ENCODE measurements at places on chromosomes 11 and 22. TPM values are rescaled to one million over a fixed set of nuclear protein-coding genes. Genes with fewer than 3 reads are reported as not detected.

PLEKHB1 gene
- total RNA-seq, result 0.13 TPM

CCDC87 gene
- total RNA-seq, result not detected

PKP3 gene
- total RNA-seq, result 13.1 TPM

RNF26 gene
- total RNA-seq, result 7.6 TPM

DNA sequence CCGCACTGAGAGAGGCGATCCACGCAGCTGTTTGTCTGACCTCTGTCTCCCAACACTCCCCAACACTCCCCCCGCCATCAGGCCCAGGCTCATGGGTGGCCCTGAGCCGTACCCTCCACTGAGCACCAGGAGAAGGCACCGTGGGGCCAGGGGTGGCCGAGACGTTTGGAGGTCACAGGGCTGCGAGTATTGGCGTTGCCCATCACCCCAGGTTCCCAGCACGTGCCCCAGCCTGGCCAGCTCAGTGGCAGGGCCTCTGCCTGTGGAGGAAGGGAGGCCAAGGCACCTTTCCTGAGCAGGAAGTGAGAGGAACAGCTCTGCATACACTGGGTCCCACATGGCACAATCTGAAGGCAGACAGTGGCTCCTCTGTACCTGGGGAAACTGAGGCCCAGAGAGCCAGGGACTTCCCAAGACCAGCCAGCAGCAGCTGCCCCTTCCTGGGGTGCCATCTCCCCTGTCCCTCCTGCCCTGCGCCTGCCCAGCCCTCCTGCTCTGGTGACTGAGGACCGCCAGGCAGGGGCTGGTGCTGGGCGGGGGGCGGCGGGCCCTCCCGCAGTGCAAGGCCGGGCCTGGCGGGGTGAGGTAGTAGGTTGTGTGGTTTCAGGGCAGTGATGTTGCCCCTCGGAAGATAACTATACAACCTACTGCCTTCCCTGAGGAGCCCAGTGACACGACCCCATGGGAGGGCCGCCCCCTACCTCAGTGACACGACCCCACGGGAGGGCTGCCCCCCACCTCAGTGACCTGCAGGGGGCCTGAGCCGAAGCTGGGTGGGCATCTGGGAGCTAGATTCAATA, 37.0 kb upstream of the PPARA start:
- DNase-seq, result no peak

DNA sequence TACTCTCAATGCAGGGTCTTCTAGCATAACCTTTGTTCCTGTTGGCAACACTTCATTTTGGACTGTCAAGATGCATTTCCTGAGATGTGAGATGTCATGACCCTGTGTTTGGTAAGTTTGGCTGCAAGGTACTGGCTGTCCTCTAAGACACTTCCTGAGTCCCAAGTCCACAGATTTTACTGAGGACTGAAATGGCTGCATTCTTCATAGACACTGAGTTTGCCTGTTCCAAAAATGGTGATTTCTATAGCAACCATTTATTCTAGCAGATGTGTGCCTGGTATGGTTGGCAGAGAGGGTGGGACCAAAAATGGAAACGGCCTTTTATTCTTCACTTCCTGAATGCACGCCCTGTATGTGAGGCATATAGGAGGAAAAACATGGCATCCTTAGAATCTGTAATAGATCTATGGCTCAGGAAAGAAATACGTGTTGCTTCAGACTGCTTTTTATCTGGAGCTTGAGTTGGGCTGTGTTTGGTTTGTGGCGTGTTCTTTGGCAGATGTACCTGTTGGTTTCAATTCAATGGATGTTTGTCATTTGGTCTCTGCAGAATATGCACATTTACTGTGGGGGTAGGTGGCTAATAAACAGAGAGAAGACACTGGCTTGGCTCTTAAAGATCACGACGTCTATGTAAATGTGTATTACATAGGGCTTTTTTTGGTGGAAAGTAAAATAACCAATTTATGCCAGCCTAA, 62.4 kb downstream of the ZBTB16 start:
- DNase-seq, result no peak

DNA sequence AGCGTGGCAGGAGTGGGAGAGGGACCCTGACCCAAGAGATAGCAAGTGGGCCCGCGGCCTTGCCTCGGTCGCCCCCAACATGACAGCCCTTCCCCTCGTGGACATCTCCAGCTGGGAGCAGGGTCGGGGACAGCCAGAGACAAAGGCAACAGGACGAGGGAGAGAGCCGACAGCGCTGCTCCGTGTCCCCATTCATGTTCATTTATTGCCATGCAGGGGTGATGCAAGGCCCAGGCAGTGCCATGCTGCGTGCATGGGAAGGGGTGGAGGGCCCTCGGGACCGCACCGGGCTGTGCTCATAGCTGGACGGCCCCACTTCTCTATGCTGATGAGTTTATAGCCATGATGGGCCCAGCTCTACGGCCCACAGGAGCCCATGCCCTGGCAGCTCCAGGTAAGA, 12.7 kb downstream of the MRPL23 start:
- DNase-seq, result no peak

DNA sequence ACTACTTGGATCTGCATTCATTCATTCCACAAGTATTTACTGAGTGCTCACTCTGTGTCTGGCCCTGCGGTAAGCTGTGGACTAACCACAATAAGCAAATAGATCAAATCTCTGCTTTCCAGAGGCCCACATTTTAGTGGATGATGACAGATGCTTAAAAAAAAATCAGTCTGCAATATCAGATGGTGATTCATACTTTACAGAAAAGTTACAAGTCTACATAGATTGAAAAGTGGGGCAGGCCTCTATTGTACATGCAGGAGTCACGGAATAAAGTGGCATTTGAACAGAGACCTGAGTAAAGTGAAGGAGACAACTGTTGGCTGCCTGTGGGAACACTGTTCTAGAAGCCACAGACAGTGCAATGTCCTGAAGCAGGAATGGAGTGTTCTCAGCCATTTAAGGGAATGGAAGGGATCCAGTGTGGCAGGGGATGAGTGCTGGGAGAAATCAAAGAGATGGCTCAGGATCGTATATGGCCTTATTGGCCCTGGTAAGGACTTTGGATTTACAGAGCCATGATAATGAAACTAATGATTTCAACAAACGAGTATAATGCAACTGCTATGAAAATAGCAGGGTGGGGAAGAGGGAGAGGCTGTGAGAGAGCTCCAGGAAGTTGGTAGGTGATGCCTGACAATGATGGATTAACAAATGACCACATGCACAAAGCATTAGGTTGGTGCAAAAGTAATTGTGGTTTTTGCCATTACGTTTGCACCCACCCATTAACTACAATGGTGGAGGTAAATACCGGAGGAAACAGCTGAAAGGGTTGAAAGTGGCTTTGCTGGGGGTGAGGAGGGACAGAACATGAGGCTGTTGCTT, 31.1 kb downstream of the TMEM45B start:
- peak; percentile 95 for DNase-seq

DNA sequence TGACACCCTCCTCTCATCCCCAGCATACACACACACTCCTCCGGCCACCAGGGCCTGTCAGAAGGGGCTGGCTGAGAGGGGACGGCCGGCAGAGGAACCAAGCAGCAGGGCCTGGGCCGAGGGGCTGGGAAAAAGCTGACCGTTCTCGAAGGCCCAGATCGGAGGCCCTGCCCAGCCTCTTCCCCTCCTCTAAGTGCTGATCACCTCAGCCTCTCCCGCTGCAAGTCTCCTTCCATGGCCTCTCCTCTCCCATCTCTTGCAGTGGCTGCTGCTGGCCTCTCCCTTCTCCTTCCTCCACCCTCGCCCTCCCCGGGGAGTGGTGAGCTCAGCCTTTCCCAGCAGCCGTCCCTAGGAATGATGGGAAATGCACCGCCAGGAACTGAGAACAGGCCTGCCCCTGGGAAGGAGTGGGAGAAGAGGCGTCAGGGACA, 39.6 kb downstream of the ARRB1 start:
- DNase-seq, result no peak

DNA sequence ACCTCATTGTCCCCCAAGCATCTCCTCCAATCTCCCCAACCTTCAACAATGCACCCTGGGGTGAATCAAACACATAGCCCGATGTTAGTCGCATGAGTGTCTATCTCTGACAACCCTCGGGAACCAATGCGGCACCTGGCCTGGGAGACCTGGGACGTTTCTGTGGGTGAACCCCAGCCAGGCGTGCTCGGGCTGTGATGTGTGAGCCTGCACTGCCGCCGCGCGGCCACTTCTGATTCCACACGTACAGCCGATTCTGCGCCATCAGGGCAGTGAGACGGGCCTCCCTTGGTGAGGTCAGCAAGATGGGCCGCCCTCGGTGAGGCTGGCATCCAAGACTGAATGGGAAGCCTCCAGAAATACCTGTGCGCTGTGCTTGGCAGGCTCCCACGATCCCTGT, 5.2 kb upstream of the H19 start:
- no peak for DNase-seq

GRCh38 chr11:10688401-10688800, 5.2 kb downstream of the IRAG1 start:
- DNase-seq, result peak; percentile 70

DNA sequence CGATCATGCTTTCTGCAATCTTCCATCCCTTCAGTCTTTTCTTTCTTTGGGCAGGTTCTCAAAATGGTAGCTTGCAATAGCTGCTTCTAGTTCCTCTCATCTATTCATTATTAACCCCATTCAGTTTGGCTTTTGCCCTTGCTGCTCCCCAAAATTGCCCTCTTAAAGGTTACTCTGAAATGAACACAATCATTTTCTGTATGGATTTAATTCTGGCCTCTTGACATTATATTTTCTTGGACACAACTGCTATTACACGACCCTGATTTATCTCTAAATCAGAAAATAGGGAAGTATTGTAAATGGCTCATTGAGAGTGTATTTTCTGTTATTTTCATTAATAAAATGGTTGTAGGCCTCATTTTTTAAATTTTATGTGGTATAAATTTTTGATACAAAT, at the start of gene ANGPTL5:
TSS of gene ANGPTL5 (minus strand) at position 101 of the 400 bp plus-strand sequence. CDS start 8,613 bp downstream, outside the sequence.
- DNase-seq, result no peak

DNA sequence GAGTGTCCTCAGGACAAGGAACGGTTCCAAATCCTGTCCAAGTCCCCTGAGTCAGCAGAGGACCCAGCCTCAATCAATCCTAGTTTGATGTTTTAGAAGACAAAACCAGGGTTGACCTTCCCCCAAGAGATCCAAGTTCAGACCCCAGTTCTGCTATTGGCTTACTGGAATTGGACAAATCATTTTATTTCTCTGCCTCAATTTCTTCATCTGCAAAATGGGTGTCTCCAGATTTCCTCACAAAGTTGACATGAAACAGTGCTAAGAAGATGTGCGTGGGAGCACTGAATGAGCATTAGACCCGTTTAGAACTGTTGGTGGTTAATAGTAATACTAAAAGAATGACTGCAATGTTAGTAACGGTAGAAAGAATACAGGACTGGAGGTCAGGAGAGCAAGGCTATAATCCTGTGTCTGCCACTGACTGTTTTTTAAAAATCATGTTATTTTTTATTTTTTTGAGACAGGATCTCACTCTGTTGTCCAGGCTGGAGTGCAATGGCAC, 32.8 kb upstream of the SCUBE1 start:
- no peak for DNase-seq

DNA sequence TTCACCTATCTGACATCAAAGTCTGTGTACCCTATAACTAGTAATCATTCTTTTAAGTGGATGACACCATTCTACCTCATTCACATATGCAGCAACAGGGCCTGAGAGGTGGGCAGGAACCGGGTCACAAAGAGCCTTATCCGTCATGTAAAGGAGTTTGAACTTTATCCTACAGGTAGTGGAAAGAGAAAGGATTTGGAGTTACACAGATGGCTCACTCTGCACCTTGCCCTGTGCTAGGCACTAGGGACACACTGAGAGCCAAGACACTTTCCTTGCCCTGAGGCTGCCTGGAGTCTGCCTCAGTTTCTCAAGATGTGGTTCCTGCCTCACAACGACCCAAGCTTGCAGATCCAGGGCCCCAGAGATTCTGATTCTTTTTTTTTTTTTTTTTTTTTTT, 14.3 kb upstream of the ACER3 start:
- DNase-seq, result no peak

DNA sequence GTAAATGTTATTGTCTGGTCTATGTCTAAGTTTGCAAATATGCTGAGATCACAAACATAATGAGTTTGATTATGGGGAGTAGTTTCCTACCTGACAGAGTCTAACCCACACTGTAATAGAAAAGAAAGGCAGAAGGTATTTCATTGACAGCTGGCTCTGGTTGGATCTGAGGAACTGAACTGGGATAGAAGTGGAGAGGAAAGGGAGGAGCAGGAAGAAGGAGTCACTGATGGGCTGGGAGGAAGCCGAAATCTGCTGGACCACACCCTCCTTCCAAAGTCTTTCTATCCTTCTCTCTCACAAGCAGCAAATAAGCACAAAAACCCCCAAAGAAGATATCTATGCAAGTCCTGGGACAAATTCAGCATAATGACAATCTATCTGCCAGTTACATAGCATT, 11.7 kb downstream of the BLID start:
- peak; percentile 66 for DNase-seq

DNA sequence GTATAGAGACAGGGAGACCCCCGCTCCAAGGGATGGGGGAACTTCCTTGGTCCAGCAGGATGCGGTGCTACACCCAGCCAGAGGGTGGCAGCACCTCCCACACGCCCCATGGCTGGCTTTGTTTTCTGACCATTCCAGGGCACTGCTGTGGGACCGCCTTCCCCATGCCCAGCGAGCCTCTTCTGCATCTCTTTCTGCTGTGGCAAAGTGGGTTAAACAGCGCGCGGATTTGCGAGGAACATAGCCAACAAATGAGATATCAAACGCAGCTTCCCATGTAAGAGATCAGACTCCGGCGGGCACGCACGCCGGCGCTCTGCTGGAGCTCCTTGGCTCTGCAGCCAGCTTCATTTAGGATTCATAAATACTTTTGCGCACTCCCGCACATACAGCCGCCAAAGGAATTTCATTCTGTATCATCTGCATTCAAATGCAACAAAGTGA, 485.8 kb upstream of the CADM1 start:
- DNase-seq, result no peak

DNA sequence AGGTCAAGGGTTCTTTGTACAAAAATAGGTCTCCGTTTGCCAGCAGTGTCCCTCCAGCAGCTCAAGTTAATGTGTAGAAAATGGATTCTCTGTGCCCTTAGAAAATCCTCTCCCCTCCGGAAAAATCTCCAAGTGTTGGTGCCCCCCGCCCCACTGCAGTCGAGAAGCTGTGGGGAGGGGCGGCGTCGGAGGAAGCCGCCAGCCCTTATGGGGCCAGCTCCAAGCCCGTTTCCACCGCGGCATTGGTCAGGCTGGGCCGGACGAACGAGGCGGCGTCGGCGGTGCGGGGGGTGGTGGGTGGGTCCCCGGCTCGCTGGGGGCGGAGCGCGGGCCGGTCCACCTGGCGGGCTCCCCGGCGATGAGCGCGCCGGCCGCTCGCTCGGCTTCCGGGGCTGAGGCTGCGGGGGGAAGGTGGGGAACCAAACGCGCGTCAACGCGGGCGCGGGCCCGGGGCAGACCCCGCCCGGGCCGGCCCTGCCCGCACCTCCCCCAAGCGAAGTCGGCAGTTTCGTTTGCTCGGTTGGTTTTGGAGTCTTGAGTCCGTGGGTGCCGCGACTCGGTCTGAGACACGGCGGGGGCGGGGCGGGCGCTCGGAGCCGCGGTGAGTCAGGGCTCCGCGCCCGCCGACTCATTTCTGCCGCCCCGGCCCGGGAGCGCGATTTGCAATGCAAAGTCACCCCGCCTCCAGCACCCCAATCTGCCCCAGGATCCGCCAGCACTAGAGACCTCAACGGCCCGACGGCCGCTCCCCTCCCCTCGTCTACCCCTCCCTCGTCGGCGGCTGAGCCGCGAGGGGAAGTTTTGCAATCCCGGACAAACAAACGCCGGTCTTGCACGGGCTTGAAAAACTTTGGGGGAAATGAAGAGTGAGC, 1.4 kb downstream of the ASCL2 start:
- no peak for DNase-seq

All from HT1080 (cell line).